Inflammatory macrophage (primary cell): ENCODE measurements at places on chromosomes 4 and X.
A peak's percentile ranks its signal among the peaks of the same experiment; 100 is the strongest.

GRCh38 chr4:2768124-2768523, 12.0 kb upstream of the TNIP2 start:
- DNase-seq, result no peak

GRCh38 chr4:26611372-26611771, 27.5 kb downstream of the TBC1D19 start:
- DNase-seq, result no peak

GRCh38 chrX:74351760-74352159, 47.8 kb downstream of the ZCCHC13 start:
- no peak for DNase-seq

GRCh38 chr4:180028682-180029081, 2214.5 kb upstream of the TENM3 start:
- DNase-seq, result no peak

GRCh38 chrX:66030505-66031317, 9.2 kb downstream of the VSIG4 start:
- peak; percentile 48 for DNase-seq

DNA sequence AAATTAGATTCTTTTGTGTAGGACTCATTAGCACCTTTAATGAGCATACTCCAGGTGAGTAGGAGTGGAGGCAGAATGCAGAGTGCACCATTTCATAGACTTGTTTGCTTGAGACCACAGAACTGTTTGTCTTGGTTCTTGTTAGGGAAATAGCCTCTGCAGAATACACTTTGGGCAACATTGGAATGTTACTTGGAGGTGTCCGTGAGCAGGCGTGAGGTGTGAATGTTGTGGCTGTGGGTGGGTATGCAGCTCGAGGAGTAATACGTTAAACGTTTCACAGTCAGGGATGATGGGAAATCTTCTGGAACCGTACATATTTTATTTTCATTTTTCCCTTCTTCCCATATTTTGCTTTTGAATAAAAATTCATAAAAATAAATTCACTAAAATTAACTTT, 31.6 kb downstream of the PAQR3 start:
- DNase-seq, result no peak
